HS-5 (cell line): ENCODE measurements at places on chromosomes 16 and 17.

DNA sequence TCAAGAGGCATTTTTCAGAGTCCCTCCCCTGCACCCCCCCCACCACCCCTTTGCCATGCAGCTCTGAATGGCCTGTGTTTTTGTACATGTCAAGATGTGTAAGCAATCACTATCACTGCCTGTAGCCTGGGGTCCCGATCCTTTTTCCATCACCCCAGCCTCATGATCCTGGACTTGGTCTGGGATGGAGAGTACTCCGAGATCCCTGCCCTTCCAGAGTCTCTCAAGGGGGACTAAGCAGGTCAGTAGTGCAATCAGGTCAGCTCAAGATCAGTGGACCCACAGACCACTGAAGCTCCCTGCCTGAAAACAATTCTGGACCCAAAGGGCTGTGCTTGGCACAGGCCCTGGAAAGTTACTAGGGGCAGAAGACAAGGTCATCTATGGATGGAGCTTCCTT, 7.5 kb upstream of the GJD3 start:
- no peak for DNase-seq

- no peak for DNase-seq
Measured at GRCh38 chr17:36818134-36818825, 119.0 kb upstream of the LHX1 start.

DNA sequence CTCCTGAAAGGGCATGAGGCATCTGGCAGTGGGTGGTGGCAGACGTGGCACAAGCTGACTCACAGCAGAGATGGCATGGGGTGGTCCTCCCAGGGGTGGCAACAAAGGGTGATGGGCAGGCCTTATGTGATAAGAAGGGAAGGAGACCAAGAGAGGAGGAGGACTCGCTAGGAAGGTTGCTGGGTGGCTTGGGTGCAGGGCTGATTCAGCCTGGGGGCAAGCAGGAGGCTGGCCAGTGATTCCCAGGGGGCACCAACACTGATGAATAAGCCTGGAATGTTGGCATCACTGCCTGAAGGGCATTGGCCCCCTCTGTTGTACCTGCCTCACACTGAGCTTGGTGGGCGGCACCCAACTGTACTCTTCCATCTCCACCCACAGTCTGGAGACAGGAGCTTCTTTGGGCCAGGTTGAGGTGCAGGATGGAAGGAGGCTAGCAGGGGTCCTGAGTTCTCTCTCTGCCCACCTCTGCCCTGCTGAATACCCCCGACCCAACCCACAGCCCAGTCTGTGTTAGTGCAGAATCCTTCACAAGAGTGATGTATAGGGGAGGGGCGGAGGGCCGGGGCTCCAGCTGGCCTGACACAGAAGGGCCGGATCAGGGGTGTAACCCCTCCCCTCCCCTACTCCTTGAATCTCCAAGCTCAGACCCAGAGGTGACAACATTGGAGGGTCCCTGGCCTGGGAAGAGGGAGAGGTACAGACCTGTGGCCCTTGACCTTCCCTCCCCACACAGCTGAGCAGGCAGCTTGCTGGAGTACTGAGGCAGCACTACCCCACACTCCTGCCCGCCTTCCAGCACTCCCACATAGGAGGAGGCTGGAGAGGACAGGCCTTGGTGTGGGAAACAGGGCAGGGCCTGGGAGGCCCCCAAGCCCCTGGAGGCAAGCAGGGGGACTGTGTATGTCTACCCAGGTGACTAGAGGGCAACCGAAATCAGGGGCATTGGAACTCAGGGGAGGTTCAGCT, 2.6 kb downstream of the STAC2 start:
- DNase-seq, result no peak

DNA sequence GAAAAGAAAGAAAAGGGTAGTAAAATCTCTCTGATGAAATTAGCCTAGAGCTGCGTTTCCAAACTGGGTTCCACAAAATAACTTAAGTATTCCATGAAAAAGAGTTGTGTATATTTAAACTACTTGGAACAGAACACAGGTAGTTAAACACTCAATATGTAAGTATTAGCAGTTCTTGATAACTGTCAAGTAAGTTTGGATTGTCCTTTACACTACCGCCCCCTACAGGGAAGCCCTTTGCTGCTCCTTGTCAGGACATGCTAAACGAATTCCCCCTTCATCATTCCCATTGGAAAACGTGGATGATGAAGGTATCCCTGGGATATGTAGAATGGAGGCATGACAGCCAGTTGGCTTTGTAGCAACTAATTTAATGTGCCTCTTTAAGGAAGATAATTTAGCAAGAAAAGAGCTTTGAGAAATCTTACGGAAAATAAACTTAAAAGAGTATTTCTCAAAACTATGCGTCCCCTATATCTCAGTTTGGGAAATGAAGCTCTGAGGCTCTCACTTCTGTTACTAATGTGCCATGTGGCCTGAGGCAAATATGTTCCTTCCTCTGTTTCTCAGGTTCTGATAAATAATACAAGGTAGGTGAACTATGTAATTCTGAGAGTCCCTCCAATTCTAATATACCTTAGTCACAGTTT, 18.8 kb downstream of the NCBP3 start:
- DNase-seq, result no peak

- no peak for DNase-seq
Measured at GRCh38 chr16:51762081-51762996, 611.3 kb upstream of the SALL1 start.

GRCh38 chr17:82615084-82616020, 32.9 kb downstream of the WDR45B start:
- no peak for DNase-seq

- peak; percentile 94 for DNase-seq
Measured at GRCh38 chr16:69073181-69073702, 32.2 kb upstream of the HAS3 start.

- no peak for DNase-seq
Measured at GRCh38 chr16:51440131-51440889, 289.2 kb upstream of the SALL1 start.

DNA sequence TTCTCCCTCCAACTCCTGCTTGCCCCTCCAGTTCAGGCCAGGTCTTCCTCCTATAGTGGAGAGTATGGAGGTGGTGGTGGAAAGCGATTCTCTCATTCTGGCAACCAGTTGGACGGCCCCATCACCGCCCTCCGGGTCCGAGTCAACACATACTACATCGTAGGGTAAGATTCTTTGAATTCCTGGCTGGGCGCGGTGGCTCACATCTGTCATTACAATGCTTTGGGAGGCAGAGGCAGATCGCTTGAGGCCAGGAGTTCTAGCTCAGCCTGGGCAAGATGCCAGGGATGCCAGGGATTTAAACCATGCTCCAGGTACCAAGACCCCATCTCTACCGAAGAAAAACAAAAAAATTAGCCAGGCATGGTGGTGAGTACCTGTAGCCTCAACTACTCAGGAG, 1.4 kb downstream of the ZG16 start:
- no peak for DNase-seq

DNA sequence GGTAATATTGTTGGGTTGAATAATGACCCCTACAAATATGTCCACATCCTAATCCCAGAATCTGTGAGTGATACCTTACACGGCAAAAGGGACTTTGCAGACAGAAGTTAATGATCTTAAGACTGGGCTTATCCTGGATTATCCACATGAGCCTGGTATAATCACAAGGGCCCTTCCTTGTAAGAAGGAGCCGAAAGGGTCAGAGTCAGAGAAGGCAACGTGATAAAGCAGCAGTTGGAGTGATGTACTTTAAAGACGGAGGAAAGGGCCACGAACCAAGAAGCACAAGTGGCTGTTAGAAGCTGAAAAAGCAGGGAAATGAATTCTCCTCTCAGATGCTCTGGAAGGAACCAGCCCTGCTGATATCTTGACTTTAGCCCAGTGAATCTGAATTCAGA, 137.8 kb downstream of the UTP18 start:
- DNase-seq, result no peak
